ENCODE measurements at places on chromosomes 2 and 18. TPM values are rescaled to one million over a fixed set of nuclear protein-coding genes. Genes with fewer than 3 reads are reported as not detected.

DNA sequence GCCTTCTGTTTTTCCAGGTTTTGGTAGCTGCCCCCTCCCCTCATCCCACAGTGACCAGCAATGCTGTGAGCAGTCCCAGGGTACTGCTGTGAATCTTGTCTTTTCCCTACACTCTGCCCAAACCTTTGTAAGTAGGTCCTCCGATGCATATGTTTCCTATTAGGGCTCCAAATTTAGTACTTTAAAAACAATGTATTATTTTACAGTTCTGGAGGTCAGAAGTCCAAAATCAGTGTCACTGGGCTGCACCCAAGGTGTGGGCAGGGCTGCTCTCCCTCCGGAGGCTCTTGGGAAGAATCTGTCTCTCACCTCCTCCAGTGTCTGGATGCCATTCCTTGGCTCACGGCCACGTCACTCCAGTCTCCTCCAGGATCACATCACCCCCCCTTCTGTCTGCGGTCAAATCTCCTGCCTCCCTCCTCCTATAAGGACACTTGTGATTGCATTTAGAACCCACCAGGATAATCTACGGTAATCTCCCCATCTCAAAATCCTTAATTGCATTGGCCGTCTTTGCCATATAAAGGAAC, 208.5 kb downstream of the SH3BP4 start:
- DNase-seq = no peak

The DHRS9 gene
- 4.6 TPM for total RNA-seq

DNA sequence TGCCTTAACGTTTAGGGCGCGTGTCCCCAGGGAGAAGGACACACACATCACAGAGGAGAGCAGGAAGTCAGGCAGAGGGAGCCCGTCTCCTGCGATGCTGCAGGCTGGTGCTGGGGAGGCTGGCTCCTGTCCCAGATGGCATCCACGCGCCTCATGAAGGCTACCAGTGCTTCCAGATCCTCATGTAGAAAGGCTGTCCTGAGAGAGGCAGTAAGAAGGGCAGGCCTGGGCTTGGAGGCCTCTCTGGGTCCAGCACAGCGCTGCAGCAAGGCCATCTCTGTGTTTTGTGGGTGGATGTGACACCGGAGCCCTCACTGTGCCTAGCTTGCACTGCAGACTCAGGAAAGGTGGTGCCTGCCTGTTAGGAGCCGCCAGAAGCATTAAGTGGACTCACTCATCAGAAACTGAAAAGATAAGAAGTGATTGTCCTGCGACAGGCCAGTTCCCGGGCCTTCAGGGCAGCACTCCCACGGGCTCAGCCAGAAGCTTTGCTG, 62.7 kb downstream of the FAM168B start:
- no peak for DNase-seq

DNA sequence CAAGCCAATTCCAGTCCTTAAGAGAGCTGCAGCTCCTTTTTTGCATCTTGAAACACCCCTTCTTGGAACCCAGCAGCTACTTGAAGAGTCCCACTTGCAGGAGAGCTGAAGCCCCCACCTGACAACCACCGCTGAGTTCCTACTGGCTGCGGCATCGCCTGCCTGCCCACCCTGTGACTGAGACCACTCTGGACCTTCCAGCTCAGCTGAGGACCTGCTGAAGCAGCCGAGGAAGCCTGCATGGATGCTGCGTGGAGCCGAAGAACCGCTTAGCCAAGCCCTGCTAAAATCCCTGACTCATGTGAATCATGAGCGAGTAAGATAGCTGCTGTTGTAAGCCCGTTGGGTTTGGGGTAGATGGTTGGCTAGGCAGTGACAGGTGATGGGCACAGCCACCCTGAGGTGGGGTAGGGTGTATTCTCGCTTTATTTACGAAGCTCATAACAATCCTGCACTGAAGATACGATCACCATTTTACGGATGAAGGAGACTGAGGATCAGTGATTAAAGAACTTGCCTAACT, 78.4 kb downstream of the INHBB start:
- no peak for DNase-seq

GRCh38 chr2:14572633-14573032, 59.9 kb upstream of the LRATD1 start:
- no peak for DNase-seq

- no peak for DNase-seq
These were observed 33.2 kb upstream of the RAPGEF4 start for GRCh38 chr2:172702451-172702850.

The VAMP8 gene
- total RNA-seq = 10.3 TPM

The MYO7B gene
- total RNA-seq = 1.8 TPM

The FLACC1 gene
- total RNA-seq = 7.1 TPM

The CYP26B1 gene
- 4.5 TPM for total RNA-seq

DNA sequence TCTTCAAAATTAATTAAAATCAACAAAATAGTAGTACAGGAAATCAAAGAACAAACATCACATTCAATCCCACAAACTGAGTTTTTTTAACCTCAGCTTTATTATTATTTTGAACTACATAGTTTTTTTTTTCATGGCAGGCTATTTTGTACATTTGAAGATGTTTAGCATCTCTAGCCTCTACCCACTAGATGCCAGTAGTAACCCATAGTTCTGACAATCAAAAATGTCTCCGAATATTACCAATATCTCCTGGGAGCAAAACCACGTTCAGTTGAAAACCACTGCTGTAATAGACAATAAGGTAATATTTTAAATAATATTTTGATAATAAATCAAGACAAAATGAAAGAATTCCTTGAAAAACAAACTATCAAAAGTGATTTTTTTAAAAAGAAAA, 702.6 kb upstream of the LRRTM1 start:
- no peak for DNase-seq

GRCh38 chr2:113025737-113026136, 20.5 kb downstream of the IL36A start:
- no peak for DNase-seq

DNA sequence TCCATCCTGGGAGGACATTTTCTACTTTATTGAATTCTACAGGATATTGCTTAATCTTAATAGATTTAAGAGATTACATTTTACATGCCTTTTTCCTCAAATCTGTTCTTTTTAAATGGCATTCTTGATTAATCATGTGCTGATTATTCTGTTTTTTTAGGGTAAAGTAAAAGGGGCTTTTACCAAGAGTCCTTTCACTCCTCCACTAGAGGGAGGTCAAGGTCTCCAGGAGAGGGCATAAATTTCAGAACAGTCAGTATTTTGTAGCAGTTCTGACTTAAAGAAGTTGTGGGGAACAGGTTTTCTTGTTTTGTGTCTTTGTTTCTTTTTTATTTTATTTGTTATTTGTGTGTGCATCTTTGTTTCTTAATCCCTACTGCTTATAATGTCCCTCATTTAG, 25.4 kb downstream of the WDR75 start:
- DNase-seq = no peak

- DNase-seq = no peak
These were observed 38.9 kb downstream of the HIBCH start for GRCh38 chr2:190280565-190281350.

GRCh38 chr18:8196238-8196637, 413.0 kb upstream of the RAB12 start:
- no peak for DNase-seq

GRCh38 chr2:9693196-9693491, 62.3 kb upstream of the YWHAQ start:
- no peak for DNase-seq

DNA sequence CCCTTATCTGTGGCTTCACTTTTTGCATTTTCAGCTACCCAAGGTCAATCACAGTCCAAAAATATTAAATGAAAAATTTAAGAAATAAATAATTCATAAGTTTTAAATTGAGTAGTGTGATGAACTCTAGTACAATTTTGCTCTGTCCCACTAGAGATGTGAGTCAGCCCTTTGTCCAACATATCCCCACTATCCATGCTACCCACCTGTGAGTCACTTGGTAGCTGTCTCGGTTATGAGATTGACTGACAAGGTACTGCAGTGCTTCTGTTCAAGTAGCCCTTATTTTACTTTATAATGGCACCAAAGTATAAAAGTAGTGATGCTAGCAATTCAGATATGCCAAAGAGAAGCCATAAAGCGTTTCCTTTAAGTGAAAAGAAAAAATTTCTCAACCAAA, 28.8 kb downstream of the ADCY3 start:
- DNase-seq = no peak

The EVA1A gene
- 3.4 TPM for total RNA-seq

- DNase-seq = no peak
These were observed 72.6 kb upstream of the PID1 start for GRCh38 chr2:229343661-229344060.

The KCNE4 gene
- total RNA-seq = 23.8 TPM

DNA sequence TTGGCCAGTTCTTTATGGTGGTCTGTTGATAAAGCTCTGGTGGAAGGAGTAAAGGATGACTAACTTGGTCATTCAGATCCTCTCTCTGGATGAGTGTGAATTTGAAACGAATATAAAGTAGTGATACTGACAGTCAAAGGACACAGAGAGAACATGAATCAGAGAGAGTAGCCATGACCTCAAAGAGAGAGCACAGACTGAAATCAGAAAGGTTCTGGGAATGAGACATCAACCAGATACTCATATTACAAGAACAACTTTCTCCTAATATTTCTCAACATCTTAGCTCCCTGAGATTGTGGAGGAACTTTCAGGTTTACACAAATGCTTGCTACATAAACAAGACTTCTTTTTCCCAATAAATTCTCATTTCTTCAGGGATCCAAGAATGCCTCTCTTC, 849.1 kb upstream of the CHAC2 start:
- no peak for DNase-seq

The ZNF397 gene
- 41.0 TPM for total RNA-seq

The UGT1A8 gene
- total RNA-seq = not detected

- DNase-seq = no peak
These were observed 127.7 kb downstream of the RAPGEF4 start for GRCh38 chr2:172863341-172863740.

GRCh38 chr2:31660165-31660564, 79.4 kb upstream of the SRD5A2 start:
- DNase-seq = no peak

DNA sequence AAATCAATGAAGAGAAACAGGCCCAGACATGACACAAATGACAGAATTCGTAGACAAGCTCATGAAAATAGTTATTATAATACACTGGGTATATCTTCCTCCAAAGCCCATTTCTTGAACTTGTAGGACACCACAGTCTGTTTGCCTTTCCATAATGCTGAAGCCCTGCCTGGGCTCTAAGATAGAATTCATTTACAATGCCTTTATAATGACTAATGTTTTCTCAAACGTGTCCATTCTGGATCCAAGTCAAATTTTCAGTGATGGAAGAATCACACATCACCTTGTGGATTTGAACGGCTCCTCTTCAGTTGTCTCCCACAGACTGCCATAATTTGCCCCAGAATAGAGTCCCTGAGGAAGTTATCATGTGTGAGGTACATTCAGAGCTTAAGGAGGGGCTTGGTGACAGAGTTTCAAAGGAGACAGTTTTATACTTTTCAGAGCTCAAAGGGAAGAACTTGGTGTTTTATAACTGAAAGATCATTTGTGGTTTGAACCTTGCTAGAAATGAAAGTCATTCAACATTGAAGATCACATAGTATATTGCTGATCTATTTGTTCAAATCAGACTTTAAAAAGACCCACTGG, 38.2 kb downstream of the CASP8 start:
- no peak for DNase-seq

DNA sequence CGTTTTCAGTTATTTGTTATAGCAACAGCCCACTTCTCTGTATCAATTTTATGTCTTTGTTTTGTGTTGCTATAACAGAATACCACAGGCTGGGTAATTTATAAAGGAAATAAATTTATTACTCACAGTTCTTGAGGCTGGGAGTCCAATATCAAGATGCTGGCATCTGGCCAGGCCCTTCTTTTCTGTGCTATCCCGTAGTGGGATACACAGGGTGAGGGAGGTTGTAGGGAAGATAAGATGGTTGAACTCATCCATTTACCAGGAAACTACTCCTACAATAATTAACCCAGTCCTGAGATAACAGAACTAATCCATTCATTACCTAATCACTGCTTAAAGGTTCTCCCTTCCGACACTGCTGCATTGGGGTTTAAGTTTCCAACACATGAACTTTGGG, 220.7 kb downstream of the TPGS2 start:
- DNase-seq = no peak

The SOS1 gene
- total RNA-seq = 61.4 TPM

All from spinal cord (tissue), 10 donors.